Large intestine (tissue), 12 donors: ENCODE measurements at places on chromosomes 4 and X. TPM values are rescaled to one million over a fixed set of nuclear protein-coding genes. Genes with fewer than 3 reads are reported as not detected.

PTCHD1 gene
- 0.66 TPM for polyA plus RNA-seq

NEIL3 gene
- 2.6 TPM for polyA plus RNA-seq

MFAP3L gene
- 8.3 TPM for polyA plus RNA-seq

TLL1 gene
- polyA plus RNA-seq = 2.8 TPM

RNF212 gene
- polyA plus RNA-seq = 1.8 TPM

XKRX gene
- 8.8 TPM for polyA plus RNA-seq

PLXNB3 gene
- 5.0 TPM for polyA plus RNA-seq

GRIA2 gene
- 4.4 TPM for polyA plus RNA-seq

S100G gene
- polyA plus RNA-seq = 18.2 TPM

PSMD10 gene
- polyA plus RNA-seq = 57.8 TPM

FAT4 gene
- 7.7 TPM for polyA plus RNA-seq

PDS5A gene
- 48.4 TPM for polyA plus RNA-seq

SLC4A4 gene
- 11.2 TPM for polyA plus RNA-seq

DUSP21 gene
- polyA plus RNA-seq = not detected

CCDC110 gene
- 0.94 TPM for polyA plus RNA-seq

EFNB1 gene
- 25.4 TPM for polyA plus RNA-seq

RASGEF1B gene
- polyA plus RNA-seq = 30.6 TPM
